ENCODE measurements at places on chromosomes 16 and 17. TPM values are rescaled to one million over a fixed set of nuclear protein-coding genes. Genes with fewer than 3 reads are reported as not detected.

DNA sequence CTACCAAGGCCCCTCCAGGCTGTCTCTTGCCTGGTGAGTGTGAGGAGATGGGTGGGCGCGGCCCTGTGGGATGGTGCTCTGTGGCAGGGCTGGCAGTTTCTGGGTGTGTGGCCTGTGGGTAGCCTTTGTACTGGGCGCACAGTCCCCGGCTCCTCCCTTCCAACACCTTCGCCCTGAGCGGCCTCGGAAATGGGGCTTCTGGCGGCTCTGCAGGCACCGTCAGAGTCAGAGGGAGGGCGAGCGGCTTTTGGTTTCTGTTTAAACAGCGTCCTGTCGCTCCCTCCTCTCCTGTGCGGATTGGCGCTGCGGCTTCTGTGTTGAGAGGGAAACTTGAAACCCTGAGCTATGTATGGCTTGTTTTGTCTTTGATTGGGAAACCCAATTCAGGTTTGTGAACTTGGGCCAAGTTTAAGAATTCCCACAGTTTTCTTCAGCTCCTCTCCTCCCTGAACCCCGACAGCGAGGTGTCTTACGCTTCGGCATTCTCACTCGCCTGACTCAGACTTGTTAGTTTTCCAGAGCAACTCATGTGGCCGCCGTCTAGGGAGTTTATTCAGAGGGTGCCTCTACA is 8.3 kb upstream of the ZNF750 start:
- H3K27ac ChIP-seq = no peak overlapping the region
- no peak for DNase-seq

TPSAB1 gene
- polyA plus RNA-seq = 10.8 TPM

- no peaks in the 10 kb centered on the region for H3K36me3 ChIP-seq
- H3K4me3 ChIP-seq = no peak overlapping the region
- no peaks in the 10 kb centered on the region for H3K4me1 ChIP-seq
- no peaks in the 10 kb centered on the region for H3K27me3 ChIP-seq
Measured at GRCh38 chr17:39818358-39819000, 45.6 kb downstream of the IKZF3 start.

KRTAP16-1 gene
- polyA plus RNA-seq = not detected

All from liver (tissue), 10 donors.